Fibroblast of skin of left biceps (primary cell): ENCODE measurements at places on chromosomes 12 and 14.

DNA sequence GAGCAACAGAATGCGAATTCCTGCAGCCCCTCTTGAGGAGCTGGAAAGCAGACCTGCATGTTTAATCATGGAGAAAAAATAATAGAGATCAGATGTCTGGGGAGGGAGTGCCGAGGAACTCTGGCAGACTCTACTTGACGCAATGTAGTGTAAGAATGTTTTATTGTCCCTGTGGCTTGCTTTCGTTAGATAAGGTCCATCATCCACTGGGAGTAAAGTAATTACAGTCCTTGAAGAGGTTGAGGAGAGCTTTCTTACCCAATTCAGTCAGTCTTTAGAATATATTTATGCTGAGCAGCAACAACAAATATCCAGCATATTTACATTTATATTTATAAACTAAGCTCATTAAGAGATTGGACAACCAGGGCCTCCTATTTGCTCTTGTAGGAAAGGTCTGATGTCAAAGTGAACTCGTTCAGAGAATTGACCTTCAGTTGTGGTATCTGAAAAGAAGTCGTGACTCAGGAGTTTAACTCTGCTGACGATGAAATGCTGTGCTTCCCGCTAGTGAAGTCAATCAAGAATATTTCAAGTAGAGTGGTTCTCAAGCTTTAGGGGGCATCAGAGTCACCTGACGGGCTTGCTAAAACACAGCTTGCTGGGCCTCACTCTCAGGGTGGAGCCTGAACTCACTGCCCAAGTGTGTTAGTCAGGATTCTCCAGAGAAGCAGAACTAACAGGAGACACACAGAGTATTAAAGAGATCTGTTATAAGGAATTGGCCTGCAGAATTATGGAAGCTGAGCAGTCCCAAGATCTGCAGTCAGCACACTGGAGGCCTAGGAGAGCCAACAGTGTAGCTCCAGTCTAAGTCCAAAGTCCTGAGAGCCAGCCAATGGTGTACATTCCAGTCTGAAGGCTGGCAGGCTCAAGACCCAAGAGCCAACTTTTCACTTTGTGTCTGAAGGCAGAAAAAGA, 139.3 kb upstream of the LMNTD1 start:
- DNase-seq, result peak; percentile 76

DNA sequence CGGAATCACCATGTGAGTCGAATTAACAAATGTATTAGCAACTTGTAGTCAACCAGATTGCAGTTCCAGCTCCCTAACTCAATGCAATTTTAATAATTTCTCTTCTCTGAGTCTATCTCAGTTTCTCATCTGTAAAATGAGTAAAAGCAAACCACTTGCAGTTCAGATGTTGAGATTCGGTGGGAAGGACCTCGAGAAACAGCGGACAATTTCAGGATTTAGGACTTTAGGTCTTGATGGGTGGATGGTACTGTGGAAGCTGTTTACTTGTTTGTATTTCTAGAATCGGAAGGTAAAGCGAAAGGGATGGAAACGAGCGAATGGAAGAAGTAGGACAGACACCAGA, 510 bp upstream of the TTC8 start:
- no peak for DNase-seq

DNA sequence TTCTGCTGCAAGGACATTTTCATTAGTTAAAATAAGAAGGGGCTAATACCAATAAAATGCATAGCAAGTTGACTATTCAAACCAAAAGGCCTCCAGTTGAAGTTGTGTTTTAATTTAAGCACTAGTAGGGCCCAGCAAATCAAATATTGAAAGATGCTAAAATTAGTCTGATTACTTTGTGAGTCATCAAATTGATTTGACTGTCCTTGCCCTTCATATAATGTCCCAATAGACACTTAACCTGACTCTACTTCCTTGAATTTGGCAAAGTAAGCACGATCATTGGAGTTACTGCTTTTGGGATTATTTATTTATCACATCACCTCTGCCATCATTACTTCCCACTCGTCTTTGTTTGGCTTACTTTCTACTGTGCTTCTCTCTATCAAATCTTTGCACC, 798.5 kb downstream of the DIO2 start:
- no peak for DNase-seq

DNA sequence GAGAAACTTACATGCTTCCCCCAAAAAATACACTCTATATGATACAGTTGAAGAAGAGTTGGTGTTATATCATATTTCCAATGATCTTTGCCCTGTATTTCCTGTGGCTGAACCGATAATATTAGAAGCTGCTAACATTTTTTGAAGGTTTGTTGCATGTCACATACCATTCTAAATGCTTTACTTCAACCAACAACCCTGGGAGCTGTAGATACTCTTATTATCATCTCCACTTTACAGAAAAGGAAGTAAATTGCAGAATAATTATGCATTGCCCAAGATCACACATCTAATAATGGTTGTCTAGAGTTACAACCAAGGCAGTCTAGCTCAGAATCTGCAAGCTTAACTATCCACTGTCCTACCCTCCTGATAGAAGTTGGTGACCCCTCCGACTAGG, 182.8 kb downstream of the NUAK1 start:
- no peak for DNase-seq

DNA sequence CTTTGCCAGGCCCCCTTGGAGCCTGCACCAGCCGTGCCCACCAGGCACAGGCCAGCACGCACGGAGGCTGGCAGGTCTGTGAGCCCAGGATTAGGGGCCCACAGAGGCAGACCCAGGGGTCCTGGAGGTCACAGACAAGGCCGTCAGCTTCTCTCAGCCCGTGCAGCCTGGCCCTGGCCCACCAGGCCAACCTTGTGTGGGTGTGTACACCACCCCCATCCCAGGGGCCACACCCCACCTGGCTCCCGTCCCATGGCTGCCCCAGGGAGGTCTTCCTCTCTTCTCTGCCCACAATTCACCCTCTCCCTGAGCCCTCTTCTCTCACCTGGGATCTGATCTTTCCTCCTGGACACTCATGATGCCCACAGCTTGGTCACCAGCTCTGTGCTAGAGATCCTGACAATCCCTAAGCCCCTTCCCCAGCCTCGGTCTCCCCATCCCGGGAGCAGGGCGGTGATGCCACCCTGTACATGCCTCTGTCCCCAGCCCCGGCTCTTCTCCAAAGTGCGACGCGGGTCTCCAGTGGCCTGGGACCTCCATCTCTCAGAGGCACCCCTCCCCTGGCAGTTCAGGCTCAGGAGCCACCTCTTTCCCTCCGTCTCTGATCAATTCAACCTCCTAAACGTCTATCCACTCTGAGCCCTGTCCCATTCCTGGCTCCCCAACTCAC, 31.1 kb upstream of the GPR132 start:
- DNase-seq, result no peak

- no peak for DNase-seq
These were observed 698 bp downstream of the ACOT6 start for GRCh38 chr14:73613046-73613383.

GRCh38 chr12:76123259-76124212, 39.1 kb upstream of the NAP1L1 start:
- DNase-seq, result peak; percentile 31

- no peak for DNase-seq
These were observed 697 bp upstream of the TULP3 start for GRCh38 chr12:2890001-2890387.

- DNase-seq, result no peak
These were observed 125.6 kb upstream of the NOS1 start for GRCh38 chr12:117486840-117487659.

DNA sequence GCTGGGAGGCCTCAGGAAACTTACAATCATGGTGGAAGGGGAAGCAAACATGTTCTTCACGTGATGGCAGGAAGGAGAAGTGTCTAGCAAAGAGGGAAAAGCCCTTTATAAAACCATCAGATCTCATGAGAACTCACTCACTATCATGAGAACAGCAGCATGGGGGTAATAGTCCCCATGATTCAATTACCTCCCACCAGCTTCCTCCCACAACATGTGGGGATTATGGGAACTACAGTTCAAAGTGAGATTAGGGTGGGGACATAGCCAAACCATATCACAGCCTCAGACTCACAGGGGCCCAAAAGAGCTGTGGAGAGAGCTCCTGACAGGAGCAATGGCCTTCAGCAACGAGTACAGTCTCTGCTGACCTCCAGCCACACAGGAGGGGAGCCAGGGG, 151.4 kb downstream of the GXYLT1 start:
- DNase-seq, result no peak

DNA sequence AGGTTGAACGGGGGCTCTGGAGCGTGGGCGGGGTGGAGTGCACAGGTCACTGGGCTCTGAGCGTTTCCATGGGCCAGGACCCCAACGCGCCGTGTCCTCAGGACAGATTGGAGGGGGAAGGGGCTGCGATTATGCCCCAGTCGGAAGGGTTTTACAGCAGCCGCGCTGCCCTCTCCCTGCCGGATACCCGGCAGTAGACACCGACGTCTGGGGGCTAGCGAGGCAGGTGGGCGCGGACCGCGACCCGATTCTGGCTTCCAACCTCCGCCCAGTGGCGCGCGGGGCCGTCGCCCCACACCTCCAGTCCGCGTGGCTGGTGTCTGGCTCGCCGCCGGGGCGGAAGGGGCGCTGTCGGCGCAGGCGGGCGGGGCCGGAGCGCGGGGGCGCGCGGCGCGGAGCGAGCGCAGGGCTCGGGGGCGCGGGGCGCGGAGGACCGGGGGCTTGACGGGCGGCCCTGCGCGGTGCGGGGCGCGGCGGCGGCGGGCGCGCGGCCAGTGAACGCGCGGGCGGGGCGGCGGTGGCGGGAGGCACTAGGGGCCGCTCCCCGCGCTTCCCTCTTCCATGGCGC, 2.4 kb upstream of the KIF26A start:
- no peak for DNase-seq

DNA sequence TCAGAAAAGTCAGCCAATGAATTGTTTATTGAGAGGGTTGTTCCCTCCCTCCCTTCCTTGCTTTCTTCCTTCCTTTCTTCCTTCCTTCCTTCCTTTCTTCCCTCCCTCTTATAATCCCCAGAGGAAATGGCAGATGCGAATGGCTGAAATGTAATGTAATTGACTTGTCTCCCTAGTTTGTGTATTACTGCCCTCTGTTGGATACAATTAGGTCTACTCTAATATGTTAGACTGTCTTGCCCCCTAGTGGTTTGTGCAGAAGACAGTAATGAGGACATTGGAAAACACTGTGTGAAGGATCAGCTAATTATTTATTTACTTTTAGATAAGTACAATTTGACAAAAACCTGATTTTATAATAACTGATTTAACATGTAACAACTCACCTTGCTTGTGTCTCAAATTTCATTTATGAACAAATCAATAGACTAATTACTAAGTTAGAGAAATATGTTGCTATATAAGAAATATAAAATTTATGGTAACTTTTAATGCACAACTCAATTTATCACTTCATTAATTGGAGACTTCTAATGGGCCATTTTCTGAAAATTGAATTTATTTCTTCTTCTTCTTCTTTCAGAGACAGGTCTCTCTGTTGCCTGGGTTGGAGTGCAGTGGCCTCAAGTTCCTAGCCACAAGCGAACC, 229.8 kb upstream of the LRIG3 start:
- DNase-seq, result peak; percentile 61

DNA sequence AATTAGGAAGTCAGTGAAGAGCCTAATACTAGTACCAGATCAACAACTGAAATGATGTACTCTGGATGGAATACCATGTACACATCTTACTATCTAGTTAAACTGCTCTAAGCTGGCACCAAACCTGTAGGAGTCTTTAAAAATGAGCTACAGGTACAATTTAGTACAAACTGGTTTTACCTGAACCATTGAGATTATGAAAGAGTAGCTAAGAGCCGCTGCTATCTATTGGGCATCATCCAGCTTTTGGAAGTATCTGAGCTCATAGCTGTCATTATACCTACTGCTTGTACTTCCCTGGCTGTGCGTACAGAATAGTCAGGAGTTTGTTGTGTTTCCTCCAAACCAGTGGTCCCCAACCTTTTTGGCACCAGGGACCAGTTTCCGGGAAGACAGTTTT, 12.4 kb downstream of the TBC1D30 start:
- no peak for DNase-seq

GRCh38 chr12:109988903-109989302, 7.3 kb downstream of the GIT2 start:
- no peak for DNase-seq

DNA sequence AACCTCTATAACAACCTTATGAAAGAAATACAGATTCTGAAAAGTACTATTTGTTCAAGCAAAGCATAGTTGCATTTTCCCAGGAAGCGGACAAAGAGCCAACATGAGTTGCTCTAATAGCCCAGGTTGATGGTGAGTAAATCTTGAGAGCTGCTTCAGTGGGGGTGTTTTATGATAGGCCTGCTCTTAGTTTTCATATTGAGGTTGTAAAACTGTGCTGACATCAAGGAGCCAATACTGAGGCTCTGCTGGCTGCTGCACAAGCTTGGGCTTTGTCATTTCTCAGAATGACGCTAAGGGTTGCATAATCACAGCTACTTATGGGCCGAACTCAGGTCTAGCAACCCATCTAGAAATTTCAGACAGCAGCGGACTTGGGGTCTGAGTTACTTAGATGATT, 11.5 kb downstream of the TBC1D30 start:
- no peak for DNase-seq
